Fibroblast of skin of right biceps (primary cell): ENCODE measurements at places on chromosomes 5 and 9.

DNA sequence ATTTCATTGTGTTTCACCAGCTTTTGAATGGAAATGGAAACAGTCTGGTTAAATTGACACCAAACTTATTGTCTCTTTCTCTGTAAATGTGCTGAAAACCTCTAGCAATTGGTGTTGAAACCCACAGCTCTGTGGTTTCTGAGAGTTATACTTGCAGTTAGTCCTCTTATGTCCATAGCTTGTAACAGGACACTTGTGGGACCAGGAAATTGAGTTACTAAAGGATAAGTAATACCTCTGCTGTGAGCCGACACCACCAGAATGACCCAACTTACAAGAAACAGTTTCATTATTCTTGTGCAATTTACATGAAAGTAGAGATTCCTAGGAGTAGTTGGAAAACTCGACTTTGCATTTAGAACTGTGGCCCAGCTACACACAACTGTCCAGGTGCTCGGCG is 191.5 kb downstream of the CFAP90 start:
- no peak for DNase-seq

DNA sequence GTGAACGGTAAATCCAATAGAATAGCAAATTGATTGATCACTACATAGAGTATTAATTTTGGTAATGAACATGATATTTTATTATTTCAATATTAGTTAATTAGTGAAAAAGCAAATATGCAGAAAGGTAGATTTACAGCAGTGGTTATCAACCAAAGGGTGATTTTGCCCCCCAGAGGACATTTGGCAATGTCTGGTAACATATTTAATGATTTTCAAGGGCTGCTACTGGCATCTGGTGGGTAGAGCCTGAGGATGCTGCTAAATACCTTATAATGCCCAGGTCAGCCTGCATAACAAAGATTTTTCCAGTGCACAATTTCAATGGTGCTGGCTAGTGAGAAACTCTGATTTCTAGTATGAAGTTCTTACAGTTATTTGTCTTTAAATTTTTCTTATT is 1313.7 kb downstream of the PTPRD start:
- DNase-seq = no peak

DNA sequence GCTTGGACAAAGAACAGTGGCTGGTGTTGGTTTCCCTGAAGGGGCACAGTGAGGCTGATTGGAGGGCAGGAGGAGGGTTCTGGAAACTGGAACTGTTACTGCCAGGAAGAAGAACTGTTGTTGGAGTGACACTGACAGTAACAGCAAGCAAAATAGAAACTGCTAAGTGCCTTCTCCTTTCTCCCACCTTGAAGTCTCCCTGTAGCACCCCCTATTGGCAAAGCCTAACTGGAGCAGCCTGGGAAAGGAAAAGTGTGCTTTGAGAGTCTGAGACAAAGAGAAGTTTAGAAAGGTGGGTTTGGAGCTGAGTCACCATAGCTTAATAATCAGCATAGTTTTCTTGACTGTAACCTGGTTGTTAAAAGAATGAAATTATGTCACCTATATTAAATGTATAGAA is 2.5 kb upstream of the TMEM174 start:
- DNase-seq = peak; percentile 22

- no peak for DNase-seq
These were observed 16.8 kb downstream of the OTULIN start for GRCh38 chr5:14681236-14681752.

DNA sequence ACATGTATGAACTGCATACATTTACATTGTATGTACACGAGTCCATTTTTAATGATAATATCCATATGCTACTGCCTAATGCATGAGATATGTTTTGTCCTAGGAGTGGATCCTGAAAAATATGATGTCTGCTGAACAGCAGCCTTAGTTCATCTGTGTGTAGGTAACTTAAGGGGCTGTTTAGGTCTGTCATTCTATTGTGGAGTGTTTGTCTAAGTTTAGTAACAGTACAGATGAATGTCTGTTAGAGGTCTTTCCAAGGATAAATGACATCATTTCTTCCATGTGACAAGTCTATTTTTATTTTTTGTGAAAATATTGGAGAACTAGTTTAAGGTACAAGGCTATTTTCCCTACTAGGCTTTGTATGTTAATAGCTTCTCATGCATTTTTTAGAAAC is 22.6 kb upstream of the CCDC112 start:
- DNase-seq = no peak

- DNase-seq = peak; percentile 28
These were observed 2.1 kb downstream of the ECPAS start for GRCh38 chr9:111481885-111482636.

DNA sequence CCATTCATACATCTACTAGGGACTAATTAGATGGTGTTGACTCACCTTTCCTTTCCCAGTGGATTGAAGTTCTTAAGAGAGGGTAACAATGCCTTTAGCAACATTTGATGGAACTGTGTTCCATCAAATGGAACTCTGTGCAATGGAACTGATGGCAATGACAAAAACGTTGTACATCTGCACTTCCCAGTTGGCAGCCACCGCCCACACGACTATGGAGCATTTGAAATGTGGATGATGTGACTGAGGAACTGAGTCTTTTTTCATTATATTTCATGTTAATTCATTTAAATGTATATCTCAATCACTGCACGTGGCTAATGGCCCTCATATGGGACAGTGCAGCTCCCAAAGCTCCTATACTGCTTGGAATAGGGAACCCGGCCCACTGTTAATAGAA is 39.0 kb upstream of the ICE1 start:
- DNase-seq = no peak

GRCh38 chr5:113336975-113337374 is 97.8 kb downstream of the TSSK1B start:
- DNase-seq = peak; percentile 61

GRCh38 chr5:171444582-171444981 is 25.1 kb downstream of the FGF18 start:
- peak; percentile 64 for DNase-seq

GRCh38 chr9:116163293-116164055 is 9.9 kb downstream of the PAPPA start:
- peak; percentile 22 for DNase-seq

DNA sequence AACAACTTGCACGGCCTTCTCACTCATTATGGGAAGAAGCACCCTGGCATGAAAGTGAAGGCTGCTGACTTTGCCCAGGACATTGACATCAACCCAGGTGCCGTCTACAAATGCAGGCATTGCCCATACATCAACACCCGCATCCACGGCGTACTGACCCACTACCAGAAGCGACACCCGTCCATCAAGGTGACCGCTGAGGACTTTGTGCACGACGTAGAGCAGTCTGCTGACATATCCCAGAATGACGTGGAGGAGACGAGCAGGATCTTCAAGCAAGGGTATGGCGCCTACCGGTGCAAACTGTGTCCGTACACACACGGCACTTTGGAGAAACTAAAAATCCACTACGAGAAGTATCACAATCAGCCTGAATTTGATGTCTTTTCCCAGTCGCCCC is 65.4 kb downstream of the ZNF462 start:
- no peak for DNase-seq

DNA sequence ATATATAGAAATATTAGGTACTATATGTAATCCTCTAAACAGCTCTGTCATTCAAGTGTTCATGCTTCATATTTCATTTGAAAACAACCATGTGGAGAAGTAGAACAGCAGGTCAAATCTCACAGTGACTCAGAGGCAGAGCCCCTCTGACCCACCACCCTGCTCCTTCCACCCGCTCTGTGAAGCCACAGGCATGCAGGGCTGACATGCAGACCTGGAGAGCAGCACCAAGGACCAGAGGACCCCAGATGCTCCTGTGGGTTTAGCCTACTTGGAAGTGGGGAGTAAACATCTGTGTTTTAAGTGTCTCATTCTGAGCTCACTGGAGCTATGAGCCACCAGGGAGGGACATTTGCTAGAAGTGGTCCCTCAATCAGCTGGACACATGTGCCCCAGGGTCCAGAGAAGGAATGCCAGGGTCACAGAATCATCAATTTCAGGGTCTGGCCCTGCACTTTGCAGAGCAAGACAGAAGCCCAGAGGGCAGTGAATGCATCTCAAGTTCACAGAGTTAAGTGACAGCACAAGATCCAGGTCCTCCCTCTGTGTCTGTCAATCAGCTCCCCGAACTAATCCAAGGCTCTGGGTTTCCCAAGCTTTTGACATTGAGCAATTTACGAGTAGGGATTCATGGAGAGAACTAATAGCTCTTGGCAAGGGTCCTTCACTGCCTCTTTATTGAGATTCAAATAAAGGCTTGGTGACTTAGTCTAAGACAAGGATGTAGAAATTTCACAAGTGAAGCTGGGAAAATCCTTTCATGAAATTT is 441.1 kb downstream of the SEMA5A start:
- peak; percentile 48 for DNase-seq

- no peak for DNase-seq
These were observed 134.3 kb upstream of the MRPS30 start for GRCh38 chr5:44674461-44674860.
